ENCODE measurements at places on chromosomes 7 and 10.

- no peak for DNase-seq
Observed at GRCh38 chr7:156941393-156942182, 7.9 kb upstream of the NOM1 start.

- DNase-seq, result no peak
Observed at GRCh38 chr7:132469264-132469663, 107.0 kb downstream of the PLXNA4 start.

DNA sequence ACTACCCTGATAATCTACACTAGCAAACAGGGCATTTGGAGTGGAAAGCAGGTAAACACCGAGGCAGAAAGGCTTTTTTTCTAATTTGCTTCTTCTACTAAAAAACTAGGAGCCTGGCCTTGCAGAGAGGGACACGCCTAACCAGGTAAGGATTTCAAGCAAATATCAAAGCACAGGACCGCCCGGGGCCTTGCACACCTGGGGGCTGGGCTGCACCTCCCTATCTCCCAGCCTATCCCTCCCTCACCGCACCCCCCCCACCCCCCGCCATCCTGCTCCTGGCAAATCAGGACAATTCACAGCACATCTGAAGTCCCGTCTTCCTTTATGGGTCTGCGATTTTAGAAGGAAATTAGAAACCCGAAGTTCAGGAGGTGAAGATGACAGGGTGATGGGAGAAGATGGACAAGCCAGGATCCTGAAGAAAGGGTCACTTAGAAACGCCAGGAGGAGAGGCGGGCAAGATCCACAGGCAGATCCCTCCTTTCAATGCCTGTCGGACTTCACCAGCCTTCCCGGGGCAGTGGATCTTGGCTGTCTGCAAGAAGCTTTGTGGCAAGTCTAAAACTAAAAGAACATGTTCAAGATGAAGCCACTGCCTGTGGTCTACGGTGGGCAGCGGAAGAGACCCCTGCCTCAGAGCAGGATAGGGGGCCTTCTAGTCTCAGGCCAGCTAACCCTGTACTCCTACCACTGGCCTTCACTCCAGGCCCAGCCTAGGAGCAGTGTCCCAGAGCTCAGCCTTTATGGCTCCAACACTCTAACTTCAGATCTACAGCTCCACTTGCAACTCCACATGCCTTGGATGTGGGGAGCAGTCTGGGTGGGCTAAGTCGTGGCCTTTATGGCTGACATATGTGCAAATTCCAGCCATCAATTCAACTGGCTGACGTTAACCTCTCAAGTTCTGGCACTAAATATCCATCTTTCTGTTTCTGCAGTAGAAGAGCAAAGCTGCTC lies 43.9 kb downstream of the TNS3 start:
- DNase-seq, result no peak

DNA sequence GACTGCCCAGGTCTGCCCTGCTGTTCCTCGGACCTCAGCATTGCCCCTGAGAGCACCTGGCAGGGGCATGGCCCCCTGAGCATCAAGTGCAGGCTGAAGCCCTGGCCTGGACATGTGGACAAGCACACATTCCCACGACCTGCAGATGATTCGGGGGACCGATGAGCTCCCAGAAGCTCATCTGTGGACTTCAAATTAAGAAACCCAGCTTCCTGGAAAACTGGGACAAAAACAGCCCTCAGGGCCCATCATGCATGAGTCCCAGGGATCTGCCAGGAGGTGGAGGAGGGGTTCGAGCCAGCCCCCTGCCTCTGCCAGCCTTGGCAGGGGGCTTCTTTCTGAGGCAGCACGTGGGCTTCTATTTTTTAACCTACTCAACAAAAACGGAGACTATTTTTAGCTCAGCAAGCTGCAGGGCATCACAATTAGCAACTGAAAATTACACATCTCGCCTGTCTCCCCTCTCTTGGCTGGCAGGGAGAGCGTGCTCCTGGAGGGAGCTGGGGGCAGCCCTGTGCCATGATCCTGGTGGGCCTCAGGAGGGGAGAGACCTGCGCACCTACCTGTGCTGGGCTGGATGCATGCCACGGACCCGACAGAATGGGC lies 51.8 kb downstream of the RASGEF1A start:
- no peak for DNase-seq

GRCh38 chr10:29102233-29102632 lies 186.6 kb upstream of the LYZL1 start:
- no peak for DNase-seq

DNA sequence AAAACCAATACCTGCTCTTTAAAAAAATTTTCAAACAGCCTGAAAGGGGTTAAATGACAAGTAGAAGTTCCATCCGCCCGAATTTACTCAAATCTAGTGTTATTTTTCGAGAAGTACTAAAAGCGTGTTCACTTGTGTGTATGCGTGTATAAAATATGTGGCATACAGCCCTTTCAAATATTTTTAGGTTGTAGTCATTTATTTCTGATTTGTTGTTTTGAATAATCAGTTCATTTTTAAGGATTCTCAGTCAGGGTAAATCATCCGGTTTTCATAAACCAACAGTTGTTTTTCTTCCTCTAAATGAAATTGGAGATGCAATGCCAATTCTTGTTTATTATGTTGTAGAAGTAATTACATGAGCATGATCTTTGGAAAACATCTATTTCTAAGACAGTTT lies 6.9 kb upstream of the SUN1 start:
- no peak for DNase-seq

DNA sequence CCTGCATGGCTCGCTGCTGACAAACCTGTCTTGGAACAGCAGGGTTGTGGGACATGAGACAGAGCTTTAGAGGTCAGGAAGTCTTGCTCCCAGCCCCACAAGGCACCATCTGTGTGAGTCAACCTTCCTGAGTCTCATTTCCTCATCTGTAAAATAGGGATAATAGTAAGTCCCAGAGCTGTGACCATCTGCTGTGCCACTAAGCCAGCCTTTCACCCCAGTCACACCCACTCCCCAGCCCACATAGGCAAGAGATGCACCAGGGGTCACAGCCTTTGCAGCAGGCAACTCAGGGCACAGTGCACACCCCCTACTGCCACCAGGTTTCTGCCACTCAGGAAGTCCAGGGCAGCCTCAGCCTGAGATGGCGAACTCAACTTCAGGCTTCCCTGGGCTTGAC lies 29.4 kb upstream of the CDH23 start:
- DNase-seq, result no peak

- no peak for DNase-seq
Observed at GRCh38 chr7:28348636-28349035, 63.7 kb upstream of the CREB5 start.

DNA sequence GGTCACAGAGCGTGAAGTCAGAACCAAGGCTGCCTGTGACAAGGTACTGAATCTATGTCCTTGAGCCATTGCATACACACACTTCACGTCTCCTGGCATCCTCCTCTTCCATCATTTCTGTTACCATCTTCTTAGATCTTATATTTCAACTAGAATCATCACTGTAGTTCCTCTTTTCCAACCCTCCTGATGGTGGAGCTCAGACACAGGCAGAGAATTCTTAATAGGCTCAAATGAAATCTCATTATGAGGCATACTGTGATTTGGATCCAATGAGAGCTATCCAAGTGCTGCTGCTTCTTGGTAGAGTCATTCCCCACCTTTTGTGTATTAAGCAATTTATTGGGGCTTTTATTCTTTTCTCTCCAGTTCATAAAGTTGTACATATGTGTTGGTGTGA lies 113.2 kb downstream of the CALCR start:
- DNase-seq, result no peak

- no peak for DNase-seq
Observed at GRCh38 chr7:50803359-50804337, 21.0 kb upstream of the GRB10 start.

DNA sequence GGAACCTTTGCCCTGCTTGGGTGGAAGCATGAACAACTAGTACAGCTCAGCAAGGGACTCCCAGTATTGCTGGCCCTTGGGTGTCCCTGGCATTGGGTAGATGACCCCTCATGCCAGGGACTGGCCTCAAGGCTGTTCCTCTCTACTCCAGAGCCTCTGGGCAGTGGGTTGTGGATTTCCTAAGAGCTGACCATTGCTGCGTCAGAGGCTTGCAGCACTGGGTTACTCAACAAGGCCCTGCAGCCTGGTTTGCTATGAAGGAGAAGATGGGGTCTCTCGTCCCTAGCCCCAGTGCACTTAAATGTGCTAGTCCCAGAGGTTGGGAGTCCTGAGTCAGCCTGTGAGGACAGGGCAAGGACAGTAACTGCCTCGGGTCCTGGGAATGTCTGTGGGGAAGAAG lies 2.5 kb downstream of the VSIR start:
- no peak for DNase-seq
